Activated CD8-positive, alpha-beta memory T cell treated with anti-CD3 and anti-CD28 coated beads for 4 hours (primary cell): ENCODE measurements at places on chromosomes 1 and 21.

DNA sequence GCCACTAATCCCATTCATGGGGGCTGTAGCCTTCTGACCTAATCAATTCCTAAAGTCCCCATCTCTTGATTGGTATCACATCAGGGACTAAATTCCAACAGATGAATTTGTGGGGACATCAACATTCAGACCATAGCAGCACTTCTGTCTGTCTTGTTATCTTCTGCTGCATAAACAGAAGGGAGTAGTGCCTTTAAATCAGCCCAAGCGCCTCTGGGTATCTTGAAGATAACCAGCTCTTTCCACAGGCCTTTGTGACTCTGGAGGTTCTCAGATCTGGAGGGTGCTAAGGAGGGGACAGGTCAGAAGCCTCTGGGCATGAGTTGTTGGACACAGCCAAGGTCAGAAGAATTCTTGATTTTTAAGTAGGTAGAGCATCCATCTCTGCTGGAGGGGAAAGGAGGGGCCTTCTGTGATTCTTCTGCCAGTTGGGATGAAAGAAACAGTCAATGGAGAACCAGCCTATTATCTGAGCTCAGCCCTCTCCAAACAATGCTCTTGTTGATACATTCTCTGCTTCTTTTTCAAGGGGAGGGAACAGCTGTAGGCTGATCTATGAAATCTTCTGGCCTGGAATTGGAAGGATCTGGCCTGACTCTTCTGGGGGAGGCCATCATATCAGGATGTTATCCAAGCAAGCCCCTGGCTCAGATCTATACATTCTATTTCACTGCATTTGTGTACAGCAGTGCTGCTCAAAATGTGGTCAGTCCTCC lies 31.3 kb upstream of the LRIG2 start:
- DNase-seq, result no peak

DNA sequence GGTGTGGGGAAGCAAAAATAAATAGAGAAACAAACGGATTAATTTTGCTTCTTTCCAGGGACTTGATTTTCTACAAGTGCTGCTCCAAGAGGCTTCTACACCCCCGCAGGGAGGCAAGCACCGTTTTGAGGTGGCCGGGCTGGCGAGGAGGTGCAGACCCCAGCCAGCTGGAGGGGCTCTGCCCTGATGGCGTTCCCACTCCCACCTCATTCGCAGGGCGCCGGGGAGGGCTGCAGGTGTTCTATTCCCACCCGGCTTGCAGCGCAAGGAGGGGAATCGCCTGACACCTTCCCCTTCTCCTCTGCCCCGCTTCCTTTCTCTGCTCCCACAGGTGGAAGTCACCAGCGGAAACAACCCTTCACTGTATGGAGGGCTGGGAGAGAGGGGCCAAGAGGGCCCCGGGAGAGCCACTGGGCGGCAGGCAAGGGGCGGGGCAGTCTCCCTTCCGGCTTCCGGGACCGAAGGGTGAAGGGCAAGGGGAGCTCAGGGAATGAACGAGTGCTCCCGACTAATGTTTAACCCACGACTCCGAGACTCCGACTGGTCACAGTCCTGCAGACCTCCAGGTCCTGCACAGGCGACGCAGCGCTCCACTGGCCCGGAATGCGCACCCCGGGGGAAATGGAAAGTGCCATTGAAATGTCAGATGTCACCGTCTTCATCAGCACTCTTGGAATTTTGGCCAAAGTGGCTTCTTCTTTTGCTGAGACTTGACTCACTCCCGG lies 29.1 kb downstream of the TEX35 start:
- DNase-seq, result peak; percentile 9

DNA sequence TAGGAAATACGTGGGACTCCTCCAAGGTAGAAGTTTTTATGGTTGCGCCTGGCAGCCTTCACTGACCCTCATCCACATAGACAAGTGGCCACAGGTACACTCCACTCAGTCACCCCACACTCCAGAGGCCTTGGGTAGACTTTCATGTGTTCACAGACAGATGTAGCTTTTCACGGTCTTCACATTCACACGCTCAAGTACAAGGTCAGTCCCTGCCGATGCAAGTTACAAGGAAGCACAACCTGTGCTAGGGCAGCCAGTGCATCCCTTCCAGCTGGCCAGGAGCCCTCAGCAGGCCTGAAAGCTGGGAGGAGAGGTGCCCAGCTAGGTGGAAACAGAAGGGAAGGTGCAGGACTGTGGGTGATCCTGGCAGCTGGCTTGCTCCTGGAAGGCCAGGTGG lies 55.5 kb upstream of the FAM20B start:
- no peak for DNase-seq

DNA sequence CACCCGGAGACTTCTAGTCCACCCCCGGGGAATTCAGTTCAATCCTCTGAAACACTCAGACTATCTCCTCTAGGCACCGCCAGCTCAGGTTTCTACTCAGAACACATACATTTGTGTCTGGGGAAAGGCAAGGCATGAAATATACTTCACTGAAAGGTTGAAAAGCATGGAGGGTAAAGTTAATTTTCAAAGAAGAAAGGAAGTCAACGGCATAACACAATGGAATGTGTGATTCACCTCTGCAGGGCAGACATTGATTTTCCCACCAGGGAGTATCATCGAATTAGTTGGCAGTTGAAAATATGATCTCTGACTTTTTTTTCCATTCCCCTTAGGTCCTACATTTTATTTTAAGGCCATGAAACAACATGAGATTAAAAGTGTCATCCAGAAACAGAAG lies 669.4 kb downstream of the SMYD3 start:
- DNase-seq, result no peak

DNA sequence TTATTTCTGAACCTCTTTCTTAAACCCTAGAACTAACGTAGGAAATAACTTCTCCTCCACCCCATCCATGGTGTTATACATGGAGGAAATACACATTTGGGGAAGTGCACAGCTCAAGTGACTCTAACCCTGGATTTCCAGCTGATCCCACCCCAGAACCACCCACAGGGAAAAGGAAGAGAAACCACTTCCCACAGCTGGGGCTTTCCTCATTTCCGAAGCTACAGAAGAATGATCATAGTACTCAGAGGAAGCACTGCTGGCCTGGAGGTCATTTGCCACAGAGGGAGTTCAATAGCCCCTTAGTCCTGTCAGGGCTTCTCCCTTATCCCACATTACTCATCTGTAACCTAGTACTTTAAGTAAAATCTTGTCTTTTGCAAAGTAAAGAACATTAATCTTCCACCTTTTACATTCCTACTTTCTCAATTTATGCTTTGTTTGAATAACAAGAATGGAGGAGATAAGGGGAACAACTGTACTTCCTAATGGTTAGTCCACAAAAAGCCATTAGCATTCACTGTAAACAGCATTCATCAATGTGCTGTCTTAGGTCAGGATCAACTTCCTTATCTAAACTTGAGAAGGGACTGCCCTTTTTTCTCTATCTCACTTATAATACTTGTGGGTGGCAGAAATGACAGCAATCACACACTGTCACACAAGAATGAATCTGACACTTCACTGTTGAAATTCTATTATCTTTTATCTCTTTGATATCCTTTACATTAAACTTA lies 63.0 kb upstream of the RGS1 start:
- DNase-seq, result no peak

DNA sequence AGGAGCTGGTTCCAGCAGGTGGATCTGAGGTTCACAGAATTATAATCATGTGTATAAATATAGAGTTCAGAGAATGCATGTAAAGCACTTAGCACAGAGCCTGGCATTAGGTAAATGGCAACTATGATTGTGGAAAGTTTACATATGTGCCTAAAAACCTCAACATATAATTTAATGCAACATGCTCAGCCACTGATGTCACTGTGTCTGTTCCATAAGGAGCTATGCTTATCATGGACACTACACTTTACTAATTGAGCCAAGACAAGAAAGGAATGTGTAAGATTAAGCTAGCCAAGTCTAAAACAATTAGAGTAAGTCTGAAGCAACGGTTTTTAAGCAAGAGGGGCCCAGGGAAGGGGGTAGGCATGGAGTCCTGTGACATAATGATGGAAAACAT lies 61.5 kb downstream of the GNG12 start:
- no peak for DNase-seq

DNA sequence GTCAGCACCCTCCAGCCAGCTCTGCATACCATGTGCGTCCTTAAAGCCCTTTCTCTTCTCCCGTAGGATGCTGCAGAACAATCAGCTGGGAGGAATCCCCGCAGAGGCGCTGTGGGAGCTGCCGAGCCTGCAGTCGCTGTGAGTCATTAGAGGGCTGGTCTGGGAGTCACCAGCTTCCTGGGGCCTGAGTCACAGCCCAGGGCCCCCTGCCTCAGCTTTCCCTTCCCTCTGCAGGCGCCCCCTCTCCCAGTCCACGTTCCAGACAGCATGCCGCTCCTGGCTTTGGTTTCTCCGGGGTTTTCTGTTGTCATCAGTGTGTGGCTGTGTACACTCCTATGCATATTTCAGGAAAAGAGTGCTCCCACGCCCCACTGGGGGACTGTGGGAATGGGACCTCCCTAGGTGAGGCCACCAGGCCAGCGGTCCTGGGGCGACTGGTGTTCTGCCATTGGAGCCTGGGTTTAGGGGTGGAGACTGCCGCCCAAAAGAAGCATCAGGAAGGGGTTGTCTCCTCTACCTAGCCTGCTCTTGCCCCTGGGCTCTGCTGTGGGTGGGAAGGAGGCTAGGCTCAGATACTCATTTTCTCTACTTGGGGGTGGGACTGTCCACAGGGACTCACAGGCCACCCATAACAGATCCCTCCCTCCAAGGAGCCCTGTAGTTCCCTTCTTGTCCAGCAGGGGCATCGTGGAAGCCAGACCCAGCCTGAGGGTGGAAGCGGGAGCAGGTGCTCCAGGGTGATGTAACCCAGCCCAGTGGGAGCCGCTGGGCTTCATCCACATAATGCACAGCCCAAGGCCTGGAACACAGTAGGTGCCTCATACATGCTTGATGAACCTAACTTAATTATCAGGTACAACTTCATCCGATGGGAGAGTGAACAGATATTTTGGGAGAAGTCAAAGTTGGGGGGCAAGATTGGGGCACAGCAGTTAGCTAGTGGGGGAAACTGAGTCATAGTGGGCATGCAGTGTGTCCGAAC lies 42.5 kb downstream of the LGR6 start:
- peak; percentile 26 for DNase-seq

- no peak for DNase-seq
Measured at GRCh38 chr1:42941640-42942330, 16.9 kb downstream of the SLC2A1 start.

GRCh38 chr1:201655243-201655642 lies 116.3 kb downstream of the NAV1 start:
- DNase-seq, result no peak

- DNase-seq, result no peak
Measured at GRCh38 chr1:115530407-115530806, 111.4 kb upstream of the VANGL1 start.

- no peak for DNase-seq
Measured at GRCh38 chr1:218164930-218165700, 120.0 kb upstream of the RRP15 start.

DNA sequence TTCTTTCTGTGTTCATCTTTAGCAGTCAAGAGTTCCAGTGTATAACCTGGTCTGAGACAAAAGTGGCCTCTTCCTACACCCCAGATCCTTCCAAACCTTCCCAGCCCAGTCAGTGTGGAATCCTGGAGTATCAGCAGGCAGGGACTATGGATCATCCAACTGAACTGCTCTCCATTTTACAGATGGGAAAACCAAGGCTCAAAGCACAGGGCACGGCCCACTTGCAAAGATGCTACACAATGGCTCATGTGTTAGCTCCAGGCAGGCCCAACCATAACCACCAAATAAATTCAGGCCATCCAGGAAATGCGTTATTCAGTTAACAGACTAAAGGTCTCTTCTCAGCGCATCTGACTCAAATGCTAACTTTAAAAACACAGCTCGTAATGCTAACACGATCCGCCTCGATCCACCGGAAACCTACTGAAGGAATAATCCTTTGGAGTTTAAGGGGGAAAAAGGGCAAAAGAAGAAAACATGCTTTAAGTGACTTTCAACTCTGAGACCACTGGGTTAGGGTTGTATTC lies 7.1 kb downstream of the GLIS1 start:
- no peak for DNase-seq
